Vein endothelial cell (primary cell): ENCODE measurements at places on chromosomes 1 and 21. TPM values are rescaled to one million over a fixed set of nuclear protein-coding genes. Genes with fewer than 3 reads are reported as not detected.

The SPRR2B gene
- not detected in 2 replicates for total RNA-seq

The IVNS1ABP gene
- total RNA-seq = 59.8 and 87.7 TPM in 2 replicates

The HHIPL2 gene
- total RNA-seq = not detected in 2 replicates

The IQGAP3 gene
- total RNA-seq = 19.6 and 21.5 TPM in 2 replicates

The OR6K3 gene
- total RNA-seq = 0.19 TPM in 1 of 2 replicates, not detected in the other

The LRRC38 gene
- not detected in 2 replicates for total RNA-seq

The L1TD1 gene
- total RNA-seq = not detected in 2 replicates

The LCE2C gene
- not detected in 2 replicates for total RNA-seq

The GOLT1A gene
- total RNA-seq = not detected in 2 replicates

The AGBL4 gene
- total RNA-seq = not detected in 2 replicates

The OR2T27 gene
- total RNA-seq = not detected in 2 replicates

The S100A8 gene
- not detected in 2 replicates for total RNA-seq

The CYP4A11 gene
- not detected in 2 replicates for total RNA-seq

The DCDC2B gene
- not detected in 2 replicates for total RNA-seq

The DMRTA2 gene
- not detected in 2 replicates for total RNA-seq

The TAS1R1 gene
- total RNA-seq = not detected in 2 replicates

The ABCB10 gene
- total RNA-seq = 15.4 and 20.3 TPM in 2 replicates

The SLC6A17 gene
- under 0.01 and 0.76 TPM in 2 replicates for total RNA-seq

The LMOD1 gene
- total RNA-seq = under 0.01 and 0.10 TPM in 2 replicates
